Effector memory CD4-positive, alpha-beta T cell (primary cell): ENCODE measurements at places on chromosomes 3 and 15.

GRCh38 chr3:184801241-184801785, 10.7 kb upstream of the VPS8 start:
- DNase-seq, result no peak
- no peak overlapping the region for H3K27ac ChIP-seq
- no peaks in the 10 kb centered on the region for H3K36me3 ChIP-seq
- H3K4me1 ChIP-seq, result no peaks in the 10 kb centered on the region
- H3K4me3 ChIP-seq, result no peak overlapping the region

DNA sequence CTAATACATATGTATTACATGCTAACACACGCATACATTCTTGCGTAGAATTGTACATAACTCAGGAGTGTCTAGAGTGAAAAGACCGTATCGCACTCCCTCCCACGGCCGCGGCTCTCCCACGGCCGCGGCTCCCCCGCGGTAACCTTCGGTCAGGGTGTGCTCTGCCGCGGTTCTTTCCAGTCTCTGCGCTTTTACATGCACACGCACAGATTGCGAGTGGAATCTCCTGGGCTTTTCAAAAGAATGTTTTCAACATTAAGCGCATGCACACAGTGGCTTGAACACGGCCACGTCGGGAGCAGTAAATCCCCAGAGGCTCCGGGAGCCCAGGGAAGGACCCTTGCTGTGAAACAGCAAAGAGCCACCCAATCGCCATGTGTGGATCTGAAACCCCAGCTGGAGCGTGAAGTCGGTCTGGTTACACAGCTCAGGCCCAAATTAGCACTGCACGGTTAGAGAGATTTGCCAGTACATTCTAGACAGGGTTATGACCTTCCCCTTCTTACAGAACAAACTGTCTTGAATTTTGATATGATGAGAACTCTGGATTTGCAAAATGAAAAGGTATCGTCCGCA, 805 bp upstream of the RGMA start:
- no peak overlapping the region for H3K4me3 ChIP-seq
- peaks cover 14% of the 10 kb centered on the region for H3K4me1 ChIP-seq
- no peak overlapping the region for H3K27ac ChIP-seq
- peaks cover 28% of the 10 kb centered on the region for H3K27me3 ChIP-seq

- H3K27me3 ChIP-seq, result peaks cover 8% of the 10 kb centered on the region
- no peak overlapping the region for H3K4me3 ChIP-seq
- H3K36me3 ChIP-seq, result no peaks in the 10 kb centered on the region
- DNase-seq, result no peak
- H3K4me1 ChIP-seq, result no peaks in the 10 kb centered on the region
- H3K27ac ChIP-seq, result no peak overlapping the region
Measured at GRCh38 chr15:67967871-67968431, 86.2 kb upstream of the PIAS1 start.

DNA sequence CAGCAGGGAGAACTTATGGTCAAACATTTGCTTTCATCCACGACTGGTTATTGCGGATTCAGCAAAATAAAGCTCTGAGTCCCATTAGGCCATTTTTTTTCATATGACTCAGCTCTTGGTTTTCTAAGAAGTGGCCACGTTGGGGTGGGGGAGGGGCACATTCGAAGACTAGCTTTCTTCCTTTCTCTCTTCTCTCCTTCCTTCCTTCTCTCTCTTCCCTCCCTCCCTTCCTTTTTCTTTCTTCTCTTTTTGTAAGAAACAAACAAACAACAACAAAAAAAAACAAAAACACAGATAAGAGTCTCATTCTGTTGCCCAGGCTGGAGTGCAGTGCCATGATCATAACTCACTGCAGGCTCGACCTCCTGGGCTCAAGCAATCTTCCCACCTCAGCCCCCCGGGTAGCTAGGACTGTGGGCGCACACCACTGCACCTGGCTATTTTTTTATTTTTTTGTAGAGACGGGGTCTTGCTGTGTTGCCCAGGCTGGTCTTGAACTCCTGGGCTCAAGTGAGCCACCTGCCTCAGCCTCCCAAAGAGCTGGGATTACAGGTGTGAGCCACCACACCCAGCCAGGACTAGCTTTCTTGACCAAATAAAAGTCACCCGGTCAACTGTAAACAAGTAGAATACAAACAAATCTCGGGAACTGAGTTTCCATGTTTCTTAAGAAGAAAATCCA, 41.6 kb downstream of the ABCC5 start:
- H3K4me1 ChIP-seq, result no peaks in the 10 kb centered on the region
- no peak overlapping the region for H3K27ac ChIP-seq
- DNase-seq, result no peak
- no peaks in the 10 kb centered on the region for H3K27me3 ChIP-seq
- H3K36me3 ChIP-seq, result no peaks in the 10 kb centered on the region

- no peaks in the 10 kb centered on the region for H3K36me3 ChIP-seq
- H3K27me3 ChIP-seq, result no peaks in the 10 kb centered on the region
- no peak for DNase-seq
Measured at GRCh38 chr15:68734881-68735280, 85.8 kb downstream of the ANP32A start.

DNA sequence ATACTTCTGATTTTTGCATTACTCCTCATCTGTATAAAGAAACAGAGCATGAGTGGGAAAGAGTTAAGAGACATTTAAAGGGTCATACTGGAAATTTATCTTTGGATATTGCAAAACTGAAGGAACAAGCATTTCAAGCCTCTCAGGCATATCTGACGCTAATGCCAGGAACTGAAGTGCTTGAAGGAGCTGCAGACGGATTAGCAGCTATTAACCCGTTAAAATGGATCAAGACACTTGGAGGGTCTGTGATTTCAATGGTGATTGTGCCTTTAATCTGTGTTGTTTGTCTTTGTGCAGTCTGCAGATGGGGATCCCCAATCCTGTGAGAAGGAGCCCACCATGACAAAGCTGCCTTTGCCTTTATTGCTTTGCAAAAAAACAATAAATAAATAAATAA, 202.5 kb upstream of the UBE3A start:
- no peak overlapping the region for H3K4me3 ChIP-seq
- no peaks in the 10 kb centered on the region for H3K4me1 ChIP-seq
- no peaks in the 10 kb centered on the region for H3K27me3 ChIP-seq
- no peak for DNase-seq
- no peaks in the 10 kb centered on the region for H3K36me3 ChIP-seq

- H3K27ac ChIP-seq, result no peak overlapping the region
- no peaks in the 10 kb centered on the region for H3K4me1 ChIP-seq
- no peak overlapping the region for H3K4me3 ChIP-seq
Measured at GRCh38 chr3:25460751-25461150, 32.7 kb downstream of the RARB start.

DNA sequence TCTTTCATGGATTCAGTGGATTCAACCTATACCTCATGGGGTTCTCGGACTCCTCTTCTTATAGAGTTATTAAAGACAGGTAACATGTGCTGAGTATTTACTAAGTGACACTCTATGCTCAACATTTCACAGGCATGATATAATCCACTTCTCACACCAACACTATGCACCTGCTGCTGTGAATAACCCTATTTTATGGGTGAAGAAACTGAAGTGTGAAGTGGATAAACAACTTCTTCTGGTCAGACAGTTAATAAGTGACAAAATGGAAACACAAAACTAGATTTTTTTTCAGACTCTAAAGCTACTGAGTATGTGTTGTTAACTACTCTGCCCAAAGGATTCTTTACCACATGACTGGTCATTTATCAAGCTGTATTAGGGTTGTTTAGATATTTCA, 403.5 kb downstream of the DIPK2A start:
- H3K36me3 ChIP-seq, result no peaks in the 10 kb centered on the region
- no peak overlapping the region for H3K27ac ChIP-seq
- H3K4me3 ChIP-seq, result no peak overlapping the region
- no peak for DNase-seq
- H3K4me1 ChIP-seq, result no peaks in the 10 kb centered on the region

- H3K4me3 ChIP-seq, result no peak overlapping the region
- DNase-seq, result no peak
- H3K27me3 ChIP-seq, result no peaks in the 10 kb centered on the region
- no peaks in the 10 kb centered on the region for H3K4me1 ChIP-seq
Measured at GRCh38 chr15:88878720-88879184, 16.6 kb downstream of the HAPLN3 start.

DNA sequence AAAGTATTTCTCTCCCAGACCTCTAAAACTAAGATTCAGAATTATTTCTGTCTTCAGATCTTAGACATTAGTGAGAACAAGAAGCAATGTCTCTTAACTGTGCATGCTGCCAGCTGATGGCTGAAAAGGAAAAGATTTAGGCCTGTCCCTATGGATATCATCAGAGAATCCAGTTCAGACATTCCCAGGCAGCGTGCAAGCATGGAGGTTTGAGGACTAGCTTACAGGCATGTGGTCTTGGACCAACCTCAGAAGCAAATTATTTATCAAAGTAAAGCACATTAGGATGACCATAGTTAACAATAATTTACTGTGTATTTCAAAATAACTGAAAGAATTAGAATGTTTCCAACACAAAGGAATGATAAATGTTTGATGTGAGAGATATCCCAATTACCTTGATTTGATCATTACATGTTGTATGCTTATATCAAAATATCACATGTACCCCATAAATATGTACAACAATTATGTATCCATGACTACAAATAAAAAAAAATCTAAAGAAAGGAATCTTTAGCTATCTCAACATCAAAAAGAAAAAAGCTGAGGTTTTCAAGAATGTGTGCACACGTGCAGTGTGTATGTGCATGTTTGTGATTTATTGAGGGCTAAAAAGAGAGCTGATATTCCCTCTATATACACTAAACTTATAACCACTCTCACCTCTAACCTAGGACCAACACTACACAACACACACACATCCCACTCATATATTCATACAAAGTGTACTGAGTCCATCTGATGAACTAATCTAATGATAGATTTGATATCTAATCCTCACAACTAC, 108.9 kb upstream of the THBS1 start:
- H3K27ac ChIP-seq, result no peak overlapping the region
- H3K4me1 ChIP-seq, result no peaks in the 10 kb centered on the region
- no peaks in the 10 kb centered on the region for H3K36me3 ChIP-seq
- no peak for DNase-seq

GRCh38 chr15:49989498-49989897, 129.5 kb downstream of the ATP8B4 start:
- no peak overlapping the region for H3K4me3 ChIP-seq
- H3K36me3 ChIP-seq, result no peaks in the 10 kb centered on the region
- H3K4me1 ChIP-seq, result no peaks in the 10 kb centered on the region
- H3K27ac ChIP-seq, result no peak overlapping the region
- DNase-seq, result no peak

DNA sequence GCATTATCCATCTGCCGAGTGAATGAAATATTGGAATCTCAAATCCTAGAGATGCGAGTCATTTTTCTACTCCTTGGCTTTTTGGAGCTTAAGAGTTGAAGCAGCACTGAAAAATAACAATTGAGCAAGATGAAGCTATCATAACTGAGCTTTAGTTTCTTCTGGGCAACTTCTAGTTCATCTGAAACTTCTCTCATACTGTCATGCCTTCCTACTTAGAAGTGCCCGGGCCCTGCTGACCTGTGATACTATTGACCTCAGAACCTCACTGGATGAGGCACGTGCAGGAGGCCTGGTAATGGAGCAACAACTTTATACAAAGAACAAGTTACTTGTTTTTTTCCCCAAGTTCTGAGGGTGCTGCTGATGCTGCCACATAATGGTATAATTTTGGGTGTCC, 48.5 kb upstream of the P3H2 start:
- H3K27me3 ChIP-seq, result no peaks in the 10 kb centered on the region
- no peak overlapping the region for H3K27ac ChIP-seq
- no peaks in the 10 kb centered on the region for H3K36me3 ChIP-seq
- H3K4me3 ChIP-seq, result no peak overlapping the region

DNA sequence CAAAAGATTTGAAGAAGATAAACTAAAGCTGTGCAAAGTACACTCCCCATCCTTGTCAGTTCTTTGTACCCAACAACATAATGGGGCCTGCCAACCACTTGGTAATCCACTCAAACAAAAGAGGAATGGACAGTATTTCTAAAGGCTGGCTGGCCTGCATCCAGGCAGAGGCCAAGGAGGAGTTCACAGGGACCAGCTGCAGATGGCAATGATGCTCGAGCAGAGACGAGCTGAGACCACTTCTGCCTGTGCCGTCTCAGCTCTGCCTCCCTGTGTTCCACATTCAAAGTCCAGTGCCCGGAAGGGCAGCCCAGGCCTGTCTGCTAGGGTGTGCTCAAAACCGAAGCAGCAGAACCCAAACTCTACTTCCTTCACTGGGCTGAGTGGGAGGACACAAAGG, 14.3 kb downstream of the CXCR6 start:
- H3K36me3 ChIP-seq, result peaks cover 95% of the 10 kb centered on the region
- H3K27ac ChIP-seq, result no peak overlapping the region
- no peak for DNase-seq
- no peaks in the 10 kb centered on the region for H3K27me3 ChIP-seq
- H3K4me1 ChIP-seq, result peaks cover 6% of the 10 kb centered on the region

DNA sequence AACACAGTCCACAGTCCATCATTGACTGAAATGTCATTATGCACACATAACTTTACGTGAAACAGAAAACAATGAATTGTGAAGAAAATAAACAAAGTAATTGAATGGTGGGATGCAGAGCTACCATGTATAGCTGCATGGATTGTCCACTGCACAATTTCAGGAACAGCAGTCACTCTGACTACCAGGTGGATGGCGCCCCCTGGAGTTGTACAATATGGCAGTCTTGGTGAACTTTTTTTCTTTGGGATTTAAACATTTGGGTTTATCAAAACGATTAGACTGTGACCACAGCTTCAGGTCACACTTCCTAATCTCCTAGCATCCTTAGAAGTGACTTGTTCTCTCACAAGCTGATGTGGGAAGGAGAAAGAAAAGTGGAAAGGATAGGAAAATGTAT, 48.9 kb upstream of the TCF12 start:
- no peak overlapping the region for H3K4me3 ChIP-seq
- H3K36me3 ChIP-seq, result no peaks in the 10 kb centered on the region
- no peak for DNase-seq
- no peaks in the 10 kb centered on the region for H3K4me1 ChIP-seq
- H3K27ac ChIP-seq, result no peak overlapping the region
- no peaks in the 10 kb centered on the region for H3K27me3 ChIP-seq

DNA sequence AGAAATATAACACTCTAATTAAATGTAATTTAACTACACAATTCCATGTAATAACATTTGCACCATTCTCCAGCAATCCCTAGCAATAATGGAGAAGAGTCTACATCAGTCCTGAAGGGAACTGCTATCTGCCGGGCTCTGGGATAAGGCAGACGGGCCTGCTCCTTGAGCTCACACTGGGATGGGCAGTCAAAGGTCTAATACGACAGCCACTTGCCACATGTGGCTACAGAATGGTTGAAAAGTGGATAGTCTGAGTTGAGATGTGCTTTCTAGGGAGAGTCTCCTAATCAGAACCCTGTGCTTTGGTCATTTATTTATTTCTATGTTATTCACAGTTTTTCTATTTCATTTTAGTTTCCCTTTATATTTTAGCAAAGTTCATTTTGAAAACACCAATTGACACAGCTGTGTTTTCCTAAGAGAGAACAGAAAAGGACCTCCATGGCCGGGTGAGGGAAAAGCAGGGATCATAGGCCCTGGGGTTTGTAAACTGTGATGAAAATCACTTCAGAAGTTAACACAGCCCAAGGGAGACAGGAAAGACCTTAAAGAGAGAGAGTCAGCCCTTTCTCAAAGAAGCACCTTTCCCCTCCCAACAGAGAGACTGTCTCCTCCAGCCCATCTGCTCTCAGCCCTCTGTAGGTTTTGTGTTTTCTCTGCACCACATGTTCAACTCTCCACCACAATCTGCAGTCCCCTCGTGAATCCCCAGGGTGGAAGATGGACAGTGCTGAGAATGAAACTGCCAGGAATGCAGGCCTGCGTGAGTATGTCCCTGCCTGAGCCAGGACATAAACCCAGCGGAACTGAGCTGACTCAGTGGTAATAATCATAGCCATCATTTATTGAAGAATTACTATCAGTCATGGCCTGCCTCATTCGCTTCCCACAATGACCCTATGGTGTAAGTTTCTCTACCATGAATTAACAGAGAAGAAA, 11.6 kb downstream of the FSIP1 start:
- no peak for DNase-seq
- no peak overlapping the region for H3K4me3 ChIP-seq
- no peaks in the 10 kb centered on the region for H3K4me1 ChIP-seq
- H3K27ac ChIP-seq, result no peak overlapping the region
